Right renal pelvis (tissue), 4 donors: ENCODE measurements at places on chromosomes 6 and 20.

DNA sequence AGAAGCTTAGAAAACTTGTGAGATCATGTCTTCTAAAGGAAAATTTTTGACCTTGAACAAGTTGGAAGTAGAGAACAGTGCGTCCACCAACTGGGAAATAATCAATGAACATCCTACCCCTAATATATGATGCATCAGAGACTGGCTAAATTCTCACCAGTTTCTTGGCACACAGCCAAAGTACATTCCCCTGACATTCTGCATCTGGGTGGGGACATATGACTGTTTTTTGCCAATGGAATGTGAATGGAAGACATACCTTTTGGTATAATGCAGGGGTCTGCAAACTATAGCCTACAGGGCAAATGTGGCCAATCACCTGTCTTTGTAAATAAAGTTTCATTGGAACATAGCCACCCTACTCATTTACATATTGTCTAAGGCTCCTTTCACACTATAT is 84.7 kb downstream of the HAO1 start:
- no peak for DNase-seq

DNA sequence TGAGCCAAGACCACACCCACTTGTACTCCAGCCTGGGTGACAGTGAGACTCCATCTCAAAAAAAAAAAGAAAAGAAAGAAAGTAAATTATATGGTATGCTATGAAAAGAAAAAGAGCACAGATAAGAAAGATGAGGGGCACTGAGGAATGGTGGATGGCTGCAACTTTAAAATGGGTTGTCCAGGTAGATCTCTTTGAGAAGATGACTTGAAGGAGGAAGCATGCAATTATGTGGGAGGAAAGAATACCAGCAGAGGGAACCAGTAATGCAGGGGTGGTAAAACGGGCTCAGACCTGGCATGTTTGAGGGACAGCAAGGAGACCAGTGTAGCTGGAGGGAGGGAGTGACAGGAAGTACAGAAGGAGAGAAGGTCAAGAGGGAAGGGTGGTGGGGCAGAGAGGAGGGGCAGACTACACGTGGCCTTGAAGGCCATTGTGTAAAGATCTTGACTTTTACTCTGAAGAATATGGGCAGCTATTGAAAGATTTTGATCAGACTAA is 22.3 kb downstream of the LINC00237 start:
- no peak for DNase-seq

- DNase-seq, result no peak
Observed at GRCh38 chr6:147695819-147696218, 187.3 kb downstream of the SAMD5 start.

GRCh38 chr6:121305957-121306607 is 28.2 kb downstream of the TBC1D32 start:
- peak; percentile 10 for DNase-seq

- DNase-seq, result no peak
Observed at GRCh38 chr6:1796706-1797529, 187.2 kb downstream of the FOXC1 start.

- DNase-seq, result no peak
Observed at GRCh38 chr6:148274809-148275208, 67.8 kb upstream of the SASH1 start.
